ENCODE measurements at places on chromosomes 3 and 15.

GRCh38 chr15:57436961-57437360 lies 60.7 kb downstream of the CGNL1 start:
- DNase-seq, result no peak

DNA sequence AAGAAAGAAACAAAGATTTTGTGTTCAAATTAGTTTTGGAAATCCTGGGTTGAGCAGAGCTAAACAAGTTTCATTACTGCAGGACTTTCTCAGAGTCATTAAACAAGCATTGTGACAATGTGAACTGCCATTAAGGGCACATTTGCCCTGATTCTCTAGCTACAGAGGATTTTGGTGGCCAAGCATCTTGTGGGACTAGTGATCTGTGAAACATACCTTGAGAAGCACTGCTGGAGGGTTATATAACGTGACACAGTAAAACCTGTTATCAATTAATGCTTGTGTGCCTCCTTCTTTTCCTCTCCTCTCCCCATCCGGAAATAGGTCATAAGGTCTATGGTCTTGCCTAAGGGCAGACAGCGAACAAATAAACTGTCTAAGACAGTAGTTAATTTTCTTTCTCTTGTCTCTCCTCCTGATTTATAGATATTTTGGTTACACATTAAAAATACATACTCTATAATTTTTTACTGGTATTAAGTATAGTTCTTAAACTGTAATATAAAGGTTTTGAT lies 167.3 kb upstream of the NANOGP8 start:
- no peak for DNase-seq

DNA sequence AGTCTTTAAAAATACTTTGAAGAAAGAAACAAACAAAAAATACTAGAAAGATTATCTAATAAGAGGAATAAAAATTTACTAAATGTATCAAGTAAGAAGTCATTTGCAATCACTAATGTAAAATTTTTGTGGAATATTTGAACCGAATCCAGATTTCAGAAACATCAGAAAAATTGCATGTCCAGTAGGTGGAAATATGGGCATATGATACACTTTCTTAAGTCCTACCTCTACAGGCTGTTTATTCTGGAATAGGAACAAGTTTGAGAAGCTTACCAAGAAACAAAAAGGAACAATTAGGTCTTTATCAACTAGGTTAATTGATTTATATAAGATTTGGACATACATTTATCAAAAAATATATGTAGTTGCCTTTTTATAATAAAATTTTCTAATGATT lies 292.9 kb upstream of the ROBO1 start:
- no peak for DNase-seq

GRCh38 chr3:166526881-166527280 lies 689.7 kb upstream of the BCHE start:
- no peak for DNase-seq

DNA sequence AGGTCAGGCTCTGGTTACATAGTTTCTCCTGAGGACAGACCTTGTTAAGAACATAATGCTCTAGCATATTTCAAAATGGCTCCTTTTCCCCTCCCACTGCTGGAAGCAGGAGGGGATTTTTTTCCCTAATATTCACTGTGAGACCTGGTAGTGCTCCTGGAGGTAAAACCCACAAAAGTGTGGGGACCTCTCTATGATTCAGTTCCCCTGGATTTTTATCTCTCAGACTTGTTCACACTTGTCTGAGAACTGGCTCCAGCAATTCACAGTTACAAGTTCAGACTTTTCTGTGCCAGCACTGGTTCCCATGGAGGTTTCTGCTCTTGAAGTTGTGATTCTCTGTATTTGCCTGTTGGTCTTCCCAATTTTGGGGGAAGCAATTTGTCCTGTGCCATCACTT lies 36.3 kb upstream of the PCOLCE2 start:
- DNase-seq, result no peak

- DNase-seq, result no peak
Observed at GRCh38 chr3:172376881-172377280, 71.4 kb downstream of the GHSR start.

DNA sequence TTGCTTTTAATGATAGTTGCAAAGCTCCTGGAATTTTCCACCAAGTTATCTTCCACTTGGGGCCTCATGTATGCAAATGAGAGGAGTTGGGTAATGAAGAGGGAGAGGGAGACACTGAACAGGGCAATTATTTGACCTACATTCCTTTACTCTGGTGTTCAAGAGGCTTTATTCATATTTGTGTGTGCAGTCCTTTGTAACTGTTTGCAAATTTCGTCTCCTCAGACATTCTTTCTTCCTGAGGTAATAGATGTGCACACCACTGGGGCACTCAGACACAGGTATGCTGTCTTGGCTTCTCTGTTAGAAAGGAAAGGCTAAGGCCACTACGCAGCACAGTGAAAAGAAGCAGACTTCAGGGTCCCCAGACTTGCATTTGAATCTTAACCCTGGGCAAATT lies 189.7 kb upstream of the IL12A start:
- DNase-seq, result no peak

GRCh38 chr15:85482894-85483293 lies 102.5 kb downstream of the AKAP13 start:
- DNase-seq, result no peak
